ENCODE measurements at places on chromosomes 12 and 14.

DNA sequence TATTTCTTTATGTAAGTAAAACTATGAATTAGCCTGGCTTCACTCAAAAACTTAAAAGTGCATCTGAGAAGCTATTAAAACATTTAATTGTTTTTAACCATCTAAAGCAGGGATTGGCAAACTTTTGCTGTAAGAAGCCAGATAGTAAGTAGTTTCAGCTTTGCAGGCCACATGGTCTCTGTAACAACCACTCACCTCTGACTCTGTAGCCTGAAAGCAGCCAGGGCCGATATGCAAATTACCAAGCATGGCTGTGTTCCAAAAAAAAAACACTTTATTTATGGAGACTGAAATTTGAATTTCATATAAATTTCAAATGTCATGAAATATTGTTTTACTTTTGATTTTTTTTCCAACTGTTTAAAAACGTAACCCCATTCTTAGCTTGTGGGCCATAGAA, 95.3 kb downstream of the CIT start:
- DNase-seq: no peak
- no peaks in the 10 kb centered on the region for H3K4me1 ChIP-seq
- H3K27me3 ChIP-seq: no peaks in the 10 kb centered on the region

DNA sequence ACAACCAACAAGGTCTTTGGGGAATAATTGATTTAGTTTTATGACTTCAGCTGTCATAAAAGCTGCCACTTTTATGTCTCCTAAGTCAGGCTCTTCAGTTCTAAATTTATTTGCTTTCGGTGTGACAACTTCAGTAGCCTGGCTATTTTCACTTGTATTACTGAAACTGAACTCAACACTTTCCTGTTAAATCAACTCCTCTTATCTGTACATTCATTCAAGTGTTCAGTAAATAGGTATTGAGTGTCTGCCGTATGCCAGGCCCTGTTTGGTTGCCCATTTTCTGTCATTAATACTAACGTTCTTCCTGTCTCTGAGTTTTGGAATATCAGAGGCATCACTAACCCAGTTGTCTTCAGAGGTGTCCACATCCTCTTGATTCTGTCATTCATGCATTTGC, 7.5 kb downstream of the UTP20 start:
- H3K4me1 ChIP-seq: no peaks in the 10 kb centered on the region
- no peaks in the 10 kb centered on the region for H3K27me3 ChIP-seq
- no peak overlapping the region for H3K4me3 ChIP-seq
- H3K27ac ChIP-seq: no peak overlapping the region
- peaks cover 4% of the 10 kb centered on the region for H3K36me3 ChIP-seq

DNA sequence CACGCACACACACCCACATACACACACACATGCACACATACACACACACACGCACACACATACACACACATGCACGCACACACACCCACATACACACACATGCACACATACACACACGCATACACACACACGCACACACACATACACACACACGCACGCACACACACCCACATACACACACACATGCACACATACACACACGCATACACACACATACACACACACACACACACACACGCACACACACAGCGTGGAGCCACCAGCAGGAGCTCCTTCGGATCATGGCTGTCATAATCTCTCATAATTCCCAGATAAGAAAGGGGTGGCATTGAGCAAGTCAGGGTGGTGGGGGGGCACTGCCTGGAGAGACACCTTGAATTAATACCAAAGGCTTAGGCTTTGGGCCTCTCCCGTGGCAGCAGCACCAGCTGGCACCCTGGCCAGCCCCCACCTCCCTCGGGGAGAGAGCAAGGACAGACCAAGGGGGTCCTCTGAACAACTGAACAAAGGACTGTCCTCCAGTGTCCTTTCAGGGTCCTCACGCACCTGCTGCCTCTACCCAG, 21.9 kb downstream of the ANO2 start:
- peak overlapping the region; percentile 32 for H3K4me3 ChIP-seq
- no peaks in the 10 kb centered on the region for H3K27me3 ChIP-seq
- DNase-seq: no peak
- H3K27ac ChIP-seq: no peak overlapping the region
- no peaks in the 10 kb centered on the region for H3K4me1 ChIP-seq

DNA sequence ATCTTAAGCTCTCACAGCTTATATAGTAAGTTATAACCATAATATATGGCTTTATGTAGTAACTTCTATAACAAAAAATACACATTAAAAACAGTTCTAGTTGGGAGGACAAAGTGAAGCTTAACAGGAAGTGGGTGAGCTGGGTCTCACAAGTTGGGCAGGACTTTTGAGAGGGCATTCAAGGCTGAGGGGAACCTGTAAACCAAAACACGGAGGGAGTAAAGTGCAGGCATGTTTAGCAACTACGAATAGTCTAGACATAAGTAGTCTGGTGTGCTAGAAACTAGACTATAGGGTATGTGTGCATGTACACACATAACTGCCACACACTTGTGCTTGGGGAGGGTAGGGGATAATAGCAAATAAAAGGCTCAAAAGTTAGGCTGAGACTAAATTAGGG, 14.2 kb upstream of the NEK9 start:
- peaks cover 4% of the 10 kb centered on the region for H3K4me1 ChIP-seq
- no peak for DNase-seq
- no peak overlapping the region for H3K27ac ChIP-seq
- H3K4me3 ChIP-seq: no peak overlapping the region
- peaks cover 6% of the 10 kb centered on the region for H3K36me3 ChIP-seq
- H3K27me3 ChIP-seq: no peaks in the 10 kb centered on the region

GRCh38 chr12:72605975-72606374, 333.8 kb downstream of the TRHDE start:
- H3K36me3 ChIP-seq: no peaks in the 10 kb centered on the region
- H3K27me3 ChIP-seq: no peaks in the 10 kb centered on the region
- no peak overlapping the region for H3K27ac ChIP-seq
- no peak for DNase-seq
- no peaks in the 10 kb centered on the region for H3K4me1 ChIP-seq

DNA sequence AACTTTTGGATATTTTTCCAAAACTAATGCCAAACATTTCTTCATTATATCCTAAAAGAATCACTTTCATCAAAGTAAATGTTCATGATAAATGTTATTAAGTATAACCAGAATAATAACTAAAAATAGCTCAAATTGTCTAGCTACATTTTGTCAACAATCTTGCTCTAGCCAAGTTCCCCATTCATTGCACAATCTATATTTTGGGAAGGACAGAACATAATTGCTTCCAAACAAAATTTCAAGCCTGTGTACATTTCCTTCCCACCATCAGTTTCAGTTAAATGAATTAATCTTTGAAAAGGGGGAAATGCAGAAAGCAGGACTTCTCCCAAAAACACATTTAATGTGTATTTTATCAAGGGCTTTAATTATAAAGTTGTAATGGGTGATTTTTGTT, 98.0 kb upstream of the PLEKHG7 start:
- peaks cover 2% of the 10 kb centered on the region for H3K36me3 ChIP-seq
- DNase-seq: no peak
- no peak overlapping the region for H3K27ac ChIP-seq
- no peak overlapping the region for H3K4me3 ChIP-seq
- H3K27me3 ChIP-seq: no peaks in the 10 kb centered on the region

DNA sequence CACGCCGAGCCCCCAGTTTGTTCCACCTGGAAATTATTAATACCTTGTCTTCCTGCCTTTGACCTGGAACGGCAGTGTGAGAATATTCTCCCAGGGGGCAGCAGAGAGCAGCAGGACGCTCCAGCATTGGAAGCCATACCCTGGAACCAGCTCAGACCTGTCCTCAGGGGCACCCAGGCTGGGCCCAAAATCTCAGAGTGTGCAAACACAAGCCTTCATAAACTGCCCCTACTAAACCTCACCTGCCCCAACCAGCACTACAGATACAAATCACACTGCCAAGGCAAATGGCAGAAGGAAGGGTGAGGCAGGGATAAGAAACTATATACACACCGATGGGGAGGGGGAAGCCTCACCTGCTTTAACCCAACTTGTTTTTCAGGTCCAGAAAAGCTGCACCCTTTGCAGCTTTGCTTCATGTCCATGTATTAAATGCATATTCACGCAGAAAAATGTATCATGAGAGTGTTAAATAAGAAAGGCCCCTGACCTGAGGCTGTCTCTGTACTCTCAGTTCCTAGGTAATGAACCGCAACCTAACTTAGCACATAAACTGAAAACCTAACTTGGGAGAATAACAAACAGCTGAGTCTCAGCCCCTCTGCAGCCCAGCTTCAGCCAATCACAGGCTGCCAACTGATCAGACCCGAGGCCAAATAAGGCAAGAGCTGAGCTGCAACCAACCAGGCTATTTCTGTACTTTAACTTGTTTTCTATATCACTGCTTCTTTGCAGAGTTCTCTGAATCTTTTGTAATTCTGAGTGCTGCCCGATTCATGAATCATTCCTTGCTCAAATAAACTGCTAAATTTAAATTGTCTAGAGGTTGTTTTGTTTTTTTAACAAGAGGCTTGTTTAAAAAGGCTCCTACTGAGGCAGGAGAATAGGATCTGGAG, 130.1 kb downstream of the SPTSSA start:
- H3K4me3 ChIP-seq: no peak overlapping the region
- peak; percentile 68 for DNase-seq
- peaks cover 4% of the 10 kb centered on the region for H3K4me1 ChIP-seq

DNA sequence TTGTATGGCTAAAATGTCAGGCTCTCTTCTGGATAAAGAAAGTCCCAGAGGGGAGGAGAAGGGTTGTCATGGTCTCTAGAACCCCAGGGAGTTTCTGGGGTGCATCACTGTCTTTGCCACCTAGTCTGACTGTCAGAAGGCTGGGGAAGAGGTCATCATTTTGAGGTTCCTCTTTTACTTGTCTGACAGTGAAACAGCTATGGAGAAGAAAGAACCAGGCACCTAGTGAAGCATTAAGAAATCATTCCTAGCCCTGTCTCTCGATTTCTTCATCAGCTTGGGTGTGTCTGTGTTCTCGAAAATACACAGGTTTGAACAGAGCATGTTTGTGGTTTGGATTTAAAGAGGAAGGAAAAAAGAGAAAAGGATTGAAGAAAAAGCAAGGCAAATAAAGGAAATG, 158.7 kb upstream of the LRIG3 start:
- H3K27ac ChIP-seq: no peak overlapping the region
- H3K4me3 ChIP-seq: no peak overlapping the region
- no peaks in the 10 kb centered on the region for H3K36me3 ChIP-seq
- no peak for DNase-seq
- H3K27me3 ChIP-seq: no peaks in the 10 kb centered on the region

- no peaks in the 10 kb centered on the region for H3K4me1 ChIP-seq
- no peaks in the 10 kb centered on the region for H3K36me3 ChIP-seq
- no peak overlapping the region for H3K27ac ChIP-seq
- H3K27me3 ChIP-seq: no peaks in the 10 kb centered on the region
Measured at GRCh38 chr14:96589577-96589976, 87.4 kb downstream of the PAPOLA start.

GRCh38 chr12:81492131-81492720, 266.9 kb downstream of the PPFIA2 start:
- no peak overlapping the region for H3K4me3 ChIP-seq
- H3K27ac ChIP-seq: no peak overlapping the region
- H3K4me1 ChIP-seq: no peaks in the 10 kb centered on the region

- H3K36me3 ChIP-seq: no peaks in the 10 kb centered on the region
- H3K27ac ChIP-seq: no peak overlapping the region
- H3K4me3 ChIP-seq: no peak overlapping the region
Measured at GRCh38 chr14:37376944-37377609, 179.3 kb downstream of the MIPOL1 start.

- H3K4me3 ChIP-seq: no peak overlapping the region
- no peaks in the 10 kb centered on the region for H3K4me1 ChIP-seq
- DNase-seq: no peak
- H3K36me3 ChIP-seq: no peaks in the 10 kb centered on the region
Measured at GRCh38 chr14:103819503-103820307, 27.7 kb downstream of the PPP1R13B start.

- no peaks in the 10 kb centered on the region for H3K27me3 ChIP-seq
- peak overlapping the region; percentile 99 for H3K27ac ChIP-seq
- no peak for DNase-seq
- peaks cover 8% of the 10 kb centered on the region for H3K36me3 ChIP-seq
Measured at GRCh38 chr14:91509083-91509877, 830 bp downstream of the PPP4R3A start.

GRCh38 chr12:88298761-88299242, 156.7 kb downstream of the TMTC3 start:
- H3K4me1 ChIP-seq: no peaks in the 10 kb centered on the region
- no peak overlapping the region for H3K4me3 ChIP-seq
- H3K27me3 ChIP-seq: no peaks in the 10 kb centered on the region
- no peak overlapping the region for H3K27ac ChIP-seq
- DNase-seq: peak; percentile 48
- no peaks in the 10 kb centered on the region for H3K36me3 ChIP-seq

DNA sequence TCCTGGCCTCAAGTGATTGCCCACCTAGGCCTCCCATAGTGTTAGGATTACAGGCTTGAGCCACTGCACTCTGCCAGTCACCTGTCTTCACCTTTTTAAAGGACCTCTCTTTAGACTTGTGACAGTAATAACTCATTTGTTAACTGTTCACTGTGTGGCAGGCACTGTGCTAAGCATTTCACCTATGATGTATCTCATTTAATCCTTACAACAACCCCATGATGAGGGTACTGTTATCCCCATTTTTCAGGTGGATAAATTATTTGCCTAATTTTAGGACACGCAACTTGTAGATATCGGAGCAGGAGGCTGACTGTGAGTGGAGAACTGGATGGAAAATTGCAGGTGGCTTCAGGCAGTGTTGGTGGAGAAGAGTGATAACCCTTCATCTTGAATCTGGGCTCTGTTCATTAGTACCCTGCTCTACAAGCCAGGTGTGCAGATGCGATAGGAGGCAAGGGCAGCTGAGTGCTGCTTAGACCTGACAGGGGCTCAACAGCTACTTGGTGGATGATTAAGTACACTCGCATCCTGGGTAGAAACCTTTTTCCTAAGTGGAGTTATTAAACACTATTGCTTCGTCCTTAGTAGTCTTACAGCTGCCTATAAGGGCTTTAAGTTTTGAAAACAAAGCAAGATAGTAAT, 2.7 kb downstream of the TCTN1 start:
- H3K4me1 ChIP-seq: peaks cover 3% of the 10 kb centered on the region
- H3K27ac ChIP-seq: no peak overlapping the region
- no peak for DNase-seq
- H3K4me3 ChIP-seq: no peak overlapping the region

DNA sequence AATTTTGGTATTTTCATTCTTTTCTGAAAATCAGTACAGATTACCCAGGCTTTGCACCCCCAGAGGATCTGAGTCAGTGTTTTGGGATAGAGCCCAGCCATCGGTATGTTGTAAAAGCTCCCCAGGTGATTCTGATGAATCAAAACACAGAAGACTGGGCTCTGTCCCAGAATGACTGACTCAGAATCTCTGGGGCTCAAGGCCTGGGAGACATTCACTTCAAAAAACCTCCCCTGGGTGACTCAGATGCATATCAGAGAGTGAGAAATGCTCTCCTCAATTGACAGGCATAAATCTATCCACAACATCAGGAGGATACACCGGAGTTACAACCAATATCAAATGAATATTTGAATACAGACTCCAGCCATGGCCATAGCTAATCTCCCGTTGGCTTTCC, 32.6 kb downstream of the SLC35F4 start:
- no peak overlapping the region for H3K27ac ChIP-seq
- no peaks in the 10 kb centered on the region for H3K27me3 ChIP-seq
- H3K4me3 ChIP-seq: no peak overlapping the region
- H3K36me3 ChIP-seq: no peaks in the 10 kb centered on the region

Data from trophoblast cell (in vitro differentiated cells and primary cell).